ENCODE measurements at places on chromosomes 6 and 20. TPM values are rescaled to one million over a fixed set of nuclear protein-coding genes. Genes with fewer than 3 reads are reported as not detected.

LGSN gene
- not detected for total RNA-seq

RBM24 gene
- 23.6 TPM for total RNA-seq

SLC22A16 gene
- total RNA-seq: 1.6 TPM

FRK gene
- total RNA-seq: 8.3 TPM

ZBTB2 gene
- total RNA-seq: 8.7 TPM

OGFRL1 gene
- total RNA-seq: 37.6 TPM

DNA sequence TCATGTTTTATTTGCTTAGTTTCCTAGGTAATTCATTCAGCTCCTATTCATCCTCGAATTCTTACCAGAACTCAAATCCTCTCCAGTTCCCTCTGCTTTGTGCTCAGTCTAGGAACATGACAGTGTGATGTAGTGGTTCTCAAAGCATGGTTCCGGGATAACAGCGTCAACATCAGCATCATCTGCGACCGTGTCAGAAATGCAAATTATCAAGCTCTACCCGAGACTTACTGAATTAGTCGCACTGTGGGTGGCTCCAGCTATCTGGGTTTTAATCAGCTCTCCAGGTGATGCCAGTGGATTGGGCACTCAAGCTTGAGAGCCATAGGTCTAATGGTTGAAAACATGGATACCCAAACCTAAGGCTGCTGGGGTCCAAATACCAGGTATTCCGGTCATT lies 7.7 kb upstream of the STK35 start:
- no peak for DNase-seq

DNA sequence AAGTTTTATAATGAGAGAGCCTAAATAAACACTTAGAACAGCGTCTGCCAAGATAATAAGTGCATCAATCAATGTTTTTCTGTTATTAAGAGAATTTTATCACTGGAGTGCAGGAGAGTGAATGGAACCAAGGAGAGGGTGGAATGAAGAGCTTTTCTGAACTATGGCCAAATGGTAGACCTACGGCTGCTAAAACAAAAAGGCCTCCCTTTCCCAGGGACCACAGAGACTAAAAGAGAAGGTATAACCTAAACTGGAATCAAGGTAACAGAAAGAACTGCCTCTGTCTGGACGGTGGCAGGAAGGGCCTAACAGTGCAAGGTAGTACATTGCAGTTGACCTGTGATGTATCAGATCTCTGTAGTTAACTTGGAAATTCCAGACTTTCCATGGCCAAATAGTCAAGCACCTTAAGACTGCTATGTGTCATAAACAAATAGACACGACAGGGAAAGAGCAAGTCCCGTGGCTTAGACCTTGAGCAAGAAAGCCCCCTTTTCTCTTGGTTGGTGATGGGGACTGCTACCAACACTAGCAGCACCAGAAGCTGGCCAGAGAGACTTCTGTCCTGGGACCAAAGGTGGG lies 5.5 kb downstream of the CNKSR3 start:
- DNase-seq: no peak

DNA sequence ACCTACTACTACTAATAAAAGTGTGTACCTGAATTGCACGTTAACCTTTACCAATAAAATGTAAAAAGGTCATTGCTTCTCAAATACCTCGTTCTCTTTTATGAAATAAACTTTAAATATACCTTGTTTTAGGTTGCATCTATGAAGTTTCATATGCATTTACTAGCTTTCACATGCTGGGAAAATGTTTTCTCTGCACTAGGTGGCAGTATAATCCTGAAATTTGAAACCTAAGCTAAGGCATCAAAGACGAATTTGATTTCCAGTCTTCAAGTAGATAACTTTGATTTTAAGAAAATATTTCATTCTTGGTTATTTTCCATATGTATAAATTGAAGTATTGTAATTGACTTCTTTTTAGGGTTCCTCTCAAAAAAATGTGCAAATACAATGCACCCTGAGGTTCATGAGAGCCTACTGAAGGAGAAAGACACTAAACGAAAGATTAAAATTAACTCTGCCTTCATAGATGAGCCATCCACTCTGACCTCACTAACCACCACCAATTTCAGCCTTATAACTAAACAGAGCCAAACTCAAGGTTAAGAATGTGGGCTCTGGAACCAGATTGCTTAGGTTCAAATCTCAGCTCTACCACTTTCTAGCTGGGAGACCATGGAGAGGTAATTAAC lies 7.3 kb upstream of the COL9A1 start:
- DNase-seq: no peak

GRCh38 chr6:145540741-145541140 lies 194.6 kb downstream of the EPM2A start:
- no peak for DNase-seq

DNA sequence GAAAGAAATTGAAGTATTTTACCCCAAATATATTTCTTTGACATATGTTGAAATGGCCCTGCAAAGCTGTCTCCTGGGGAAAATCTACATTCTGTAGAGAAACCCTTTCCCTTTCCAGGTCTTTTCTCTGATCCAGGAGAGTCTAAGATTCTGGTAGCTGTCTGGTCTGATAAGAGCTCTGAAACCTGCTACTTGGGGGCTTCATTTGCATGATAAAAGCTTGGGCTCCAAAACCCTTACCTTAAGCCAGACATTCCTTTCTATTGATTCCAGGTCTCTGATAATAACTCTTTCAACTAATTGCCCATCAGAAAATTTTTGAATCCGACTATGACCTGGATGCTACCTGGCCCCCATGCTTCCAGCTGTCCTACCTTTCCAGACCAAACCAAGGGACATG lies 169.2 kb upstream of the C6orf118 start:
- no peak for DNase-seq

- DNase-seq: no peak
Observed at GRCh38 chr20:60993433-60994044, 258.5 kb upstream of the CDH4 start.

- DNase-seq: no peak
Observed at GRCh38 chr6:114346451-114346850, 3.6 kb upstream of the HS3ST5 start.

GRCh38 chr20:7137395-7138151 lies 370.1 kb downstream of the BMP2 start:
- no peak for DNase-seq

DNA sequence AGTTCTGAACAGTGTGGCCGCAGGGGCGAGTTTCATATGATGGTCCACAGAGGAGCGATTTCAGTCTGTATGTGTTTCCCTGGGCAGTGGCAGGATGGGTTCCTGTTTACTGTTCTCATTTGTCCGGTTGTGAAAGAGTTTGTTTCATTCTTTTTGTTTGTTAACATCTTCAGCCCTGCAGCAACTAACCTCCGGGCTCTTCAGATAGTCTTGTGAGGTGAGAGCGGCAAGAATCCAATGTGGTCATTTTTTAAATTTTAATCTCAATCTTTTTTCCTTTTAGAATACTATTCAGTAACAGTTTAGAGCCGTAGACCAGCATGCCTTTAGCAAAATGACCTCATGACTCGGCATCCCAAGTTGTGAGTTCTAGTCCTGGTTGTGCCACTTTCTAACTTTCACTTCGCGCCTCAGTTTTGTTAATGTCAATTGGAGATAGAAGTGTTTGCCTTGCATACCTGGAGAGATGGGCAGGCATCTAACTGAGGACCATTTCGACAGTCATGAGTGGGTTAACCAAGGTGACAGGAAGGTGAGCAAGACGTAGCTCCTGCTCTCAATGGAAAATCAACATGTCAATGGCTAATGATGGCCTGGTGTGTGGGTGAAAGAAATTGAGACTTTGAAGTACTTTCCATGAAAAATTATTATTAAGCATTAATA lies 38.5 kb upstream of the PXDC1 start:
- no peak for DNase-seq
